ENCODE measurements at places on chromosomes 7 and 10. TPM values are rescaled to one million over a fixed set of nuclear protein-coding genes. Genes with fewer than 3 reads are reported as not detected.

The STOX1 gene
- 13.1 TPM for polyA plus RNA-seq

GRCh38 chr7:158037211-158037610 is 550.4 kb downstream of the PTPRN2 start:
- DNase-seq, result no peak

- no peak for DNase-seq
Measured at GRCh38 chr10:75408911-75409885, 7.6 kb upstream of the ZNF503 start.

The GPR141 gene
- 0.32 TPM for polyA plus RNA-seq

The GIMAP6 gene
- 14.2 TPM for polyA plus RNA-seq

The ALDH18A1 gene
- polyA plus RNA-seq, result 78.1 TPM

The TMUB1 gene
- polyA plus RNA-seq, result 19.2 TPM

DNA sequence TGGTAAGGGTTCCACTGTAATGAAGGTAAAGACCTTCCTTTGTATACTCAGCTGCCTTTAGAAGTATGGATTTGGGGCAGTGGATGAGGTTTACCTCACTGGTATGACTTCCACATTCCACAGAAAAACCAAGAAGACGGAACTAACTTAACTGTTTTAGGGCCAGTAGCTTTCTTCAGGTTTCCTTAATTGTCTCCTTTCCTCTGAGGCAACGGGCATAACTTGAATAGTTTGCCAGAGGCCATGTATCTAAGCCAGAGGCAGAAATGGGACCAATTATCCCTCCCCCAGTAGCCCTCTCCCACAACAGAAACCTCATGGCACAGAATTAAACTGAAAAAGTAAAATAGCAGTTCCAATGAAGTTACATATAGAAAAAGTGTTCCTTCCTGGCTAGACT is 281.7 kb downstream of the PHTF2 start:
- DNase-seq, result no peak

- DNase-seq, result no peak
Measured at GRCh38 chr10:82394987-82395386, 520.0 kb downstream of the NRG3 start.

DNA sequence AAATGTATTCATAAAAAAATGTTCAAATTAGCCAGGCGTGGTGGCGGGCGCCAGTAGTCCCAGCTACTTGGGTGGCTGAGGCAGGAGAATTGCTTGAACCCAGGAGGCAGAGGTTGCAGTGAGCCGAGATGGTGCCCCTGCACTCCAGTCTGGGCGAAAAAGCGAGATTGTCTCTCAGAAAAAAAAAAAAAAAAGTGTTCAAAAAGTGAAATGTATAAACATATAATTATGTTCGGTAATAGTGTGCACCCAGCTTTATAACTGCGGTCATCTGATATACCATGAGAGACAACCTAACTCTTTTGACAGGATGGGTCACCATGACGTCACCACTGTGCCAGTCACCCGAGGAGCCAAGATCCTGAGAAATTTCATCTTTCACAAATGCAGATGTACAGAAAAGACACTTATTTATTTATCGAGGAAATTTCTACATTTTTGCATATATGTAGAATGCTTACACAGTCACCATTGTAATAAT is 594 bp upstream of the RP9 start:
- DNase-seq, result no peak

GRCh38 chr10:45526309-45526905 is 146.2 kb downstream of the ZFAND4 start:
- no peak for DNase-seq

GRCh38 chr7:1060315-1061072 is 16.1 kb downstream of the GPR146 start:
- no peak for DNase-seq

GRCh38 chr10:44300666-44301649 is 83.9 kb downstream of the CXCL12 start:
- DNase-seq, result no peak

The AFAP1L2 gene
- 45.7 TPM for polyA plus RNA-seq

DNA sequence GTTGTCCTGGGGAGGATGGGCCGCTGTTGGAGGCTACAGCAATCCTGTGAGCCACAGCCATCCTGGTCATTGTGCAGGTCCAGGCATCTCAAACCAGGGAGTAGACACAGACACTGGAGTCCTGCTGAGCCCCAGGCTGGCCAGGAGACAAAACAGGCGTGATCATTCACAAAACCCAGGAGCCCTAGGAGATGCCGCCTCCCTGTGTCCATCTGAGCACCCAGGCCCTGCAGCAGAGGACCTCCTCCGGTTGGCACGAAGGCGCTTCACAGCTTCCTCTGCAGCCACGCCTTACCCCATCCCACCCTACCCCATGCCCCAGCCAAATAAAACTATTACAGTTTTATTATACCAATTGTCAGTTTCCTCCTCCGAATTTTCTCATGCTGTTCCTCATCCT is 183.6 kb downstream of the PLXNA4 start:
- no peak for DNase-seq

- no peak for DNase-seq
Measured at GRCh38 chr7:101164071-101164840, 1.1 kb downstream of the VGF start.

- DNase-seq, result no peak
Measured at GRCh38 chr7:92622685-92623084, 32.5 kb upstream of the FAM133B start.

DNA sequence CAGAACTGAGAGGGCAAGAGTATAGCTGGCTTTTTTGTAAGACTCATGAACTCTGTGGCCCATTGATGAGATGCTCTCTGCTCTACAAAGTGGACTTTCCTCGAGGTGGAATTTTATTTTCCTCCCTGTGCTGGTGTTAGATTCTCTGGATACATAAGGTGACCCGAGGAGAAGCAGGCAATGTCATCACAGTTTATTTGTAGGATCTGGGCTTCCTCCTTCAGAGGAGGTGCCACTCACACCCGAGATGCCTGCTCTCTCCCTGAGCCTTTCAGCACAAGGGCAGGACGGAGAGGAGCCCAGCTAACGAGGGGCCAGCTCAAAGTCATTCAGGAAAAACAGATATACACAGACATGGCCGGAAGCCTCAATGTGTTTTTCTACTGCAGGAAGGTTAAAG is 103.0 kb downstream of the KIAA1217 start:
- no peak for DNase-seq

The GNGT1 gene
- polyA plus RNA-seq, result 0.18 TPM

The COL28A1 gene
- polyA plus RNA-seq, result 10.5 TPM

GRCh38 chr10:102406815-102407214 is 11.3 kb downstream of the NFKB2 start:
- DNase-seq, result no peak

DNA sequence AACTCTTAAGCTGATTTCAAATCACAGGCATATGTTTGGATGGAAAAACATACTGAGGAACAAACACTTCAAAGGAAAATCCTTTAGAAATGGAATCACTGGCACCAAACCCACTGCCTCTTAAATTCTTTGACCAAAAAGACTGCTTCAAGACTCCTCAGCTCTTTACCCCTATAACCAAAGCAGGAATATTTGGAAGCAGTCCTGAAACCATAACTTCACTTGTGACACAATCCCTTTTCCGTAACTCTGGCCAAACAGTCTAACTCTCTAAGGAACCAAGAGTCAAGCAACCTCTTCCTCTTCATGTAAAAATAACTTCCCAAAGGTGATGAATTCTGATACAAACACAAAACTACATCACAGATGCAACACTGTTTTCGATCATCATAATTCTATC is 104.3 kb downstream of the MTERF1 start:
- DNase-seq, result no peak

GRCh38 chr7:149126662-149127266 is 640 bp upstream of the ZNF425 start:
- DNase-seq, result no peak

DNA sequence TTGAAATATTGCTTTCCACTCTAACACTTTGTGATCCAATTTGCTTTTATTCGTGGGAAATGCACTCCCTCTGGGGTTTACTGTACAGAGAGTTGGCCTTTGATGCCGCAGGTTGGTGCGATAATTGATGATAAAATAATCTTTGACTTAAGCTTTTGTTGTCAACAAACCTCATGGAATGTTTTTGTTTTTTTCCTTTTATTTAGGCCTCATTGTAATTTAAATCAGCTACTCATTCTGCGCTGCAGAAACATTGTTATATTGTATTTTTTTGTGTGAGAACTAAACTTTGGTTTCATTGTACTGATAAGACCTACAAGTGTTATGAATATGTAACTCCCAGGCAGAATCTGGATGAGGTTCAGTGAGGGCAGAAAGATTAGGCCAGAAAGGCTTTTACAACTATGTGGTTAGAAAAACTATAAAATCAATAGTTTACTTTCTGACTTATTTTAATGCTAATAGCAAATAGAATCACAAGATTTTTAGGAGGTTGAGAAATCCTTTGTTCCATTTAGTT is 76.8 kb upstream of the POM121L12 start:
- no peak for DNase-seq

- no peak for DNase-seq
Measured at GRCh38 chr7:87060288-87060537, 759 bp upstream of the ELAPOR2 start.

The IL6 gene
- polyA plus RNA-seq, result not detected

GRCh38 chr10:112456533-112456932 is 9.5 kb downstream of the VTI1A start:
- no peak for DNase-seq

The MACC1 gene
- polyA plus RNA-seq, result 11.1 TPM

GRCh38 chr7:28037220-28038010 is 143.2 kb downstream of the JAZF1 start:
- no peak for DNase-seq

GRCh38 chr10:78838141-78838657 is 230.6 kb upstream of the ZMIZ1 start:
- no peak for DNase-seq

DNA sequence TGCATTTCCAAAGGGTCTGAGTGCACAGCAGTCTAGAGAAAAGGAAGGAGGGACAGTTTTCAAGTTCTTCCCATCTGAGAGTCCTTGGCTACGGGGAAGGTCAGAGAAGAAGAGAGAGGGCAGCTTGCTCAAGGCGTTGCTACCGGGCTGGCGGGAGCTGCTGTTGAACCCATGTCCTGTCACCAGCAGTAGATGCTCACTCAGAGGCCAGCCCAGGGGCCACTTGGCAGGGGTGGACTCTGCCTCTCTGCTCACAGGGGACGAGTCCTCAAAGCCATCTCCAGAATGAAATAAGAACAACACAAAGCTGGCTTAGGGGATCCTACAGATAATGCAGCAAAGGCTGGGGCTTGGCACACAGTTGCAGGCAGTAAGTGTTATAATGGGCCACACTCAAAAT is 231.5 kb downstream of the TNS3 start:
- no peak for DNase-seq

DNA sequence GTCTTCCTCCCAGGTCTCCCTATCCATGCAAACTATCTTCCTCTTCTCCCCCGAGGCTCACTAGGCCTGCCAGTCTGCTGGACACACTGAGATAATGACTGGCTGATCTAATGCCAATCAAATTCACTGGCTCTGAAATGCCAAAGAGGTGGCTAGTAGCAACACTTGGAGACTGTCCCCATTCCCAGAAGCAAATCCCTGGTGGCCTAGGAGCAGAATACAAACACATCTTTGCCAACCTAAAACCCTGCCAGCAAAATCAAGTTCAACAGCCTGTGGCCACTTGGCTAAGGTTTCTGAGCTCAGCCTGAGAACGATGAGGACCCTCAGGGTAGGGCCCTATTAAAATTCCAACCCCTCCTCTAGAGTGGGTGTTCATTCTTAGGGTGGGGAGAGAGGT is 46.6 kb downstream of the SH3PXD2A start:
- DNase-seq, result no peak

The LRRN3 gene
- 6.8 TPM for polyA plus RNA-seq

GRCh38 chr10:51937308-51938140 is 238.1 kb upstream of the CSTF2T start:
- no peak for DNase-seq

The SNCG gene
- polyA plus RNA-seq, result 29.7 TPM

DNA sequence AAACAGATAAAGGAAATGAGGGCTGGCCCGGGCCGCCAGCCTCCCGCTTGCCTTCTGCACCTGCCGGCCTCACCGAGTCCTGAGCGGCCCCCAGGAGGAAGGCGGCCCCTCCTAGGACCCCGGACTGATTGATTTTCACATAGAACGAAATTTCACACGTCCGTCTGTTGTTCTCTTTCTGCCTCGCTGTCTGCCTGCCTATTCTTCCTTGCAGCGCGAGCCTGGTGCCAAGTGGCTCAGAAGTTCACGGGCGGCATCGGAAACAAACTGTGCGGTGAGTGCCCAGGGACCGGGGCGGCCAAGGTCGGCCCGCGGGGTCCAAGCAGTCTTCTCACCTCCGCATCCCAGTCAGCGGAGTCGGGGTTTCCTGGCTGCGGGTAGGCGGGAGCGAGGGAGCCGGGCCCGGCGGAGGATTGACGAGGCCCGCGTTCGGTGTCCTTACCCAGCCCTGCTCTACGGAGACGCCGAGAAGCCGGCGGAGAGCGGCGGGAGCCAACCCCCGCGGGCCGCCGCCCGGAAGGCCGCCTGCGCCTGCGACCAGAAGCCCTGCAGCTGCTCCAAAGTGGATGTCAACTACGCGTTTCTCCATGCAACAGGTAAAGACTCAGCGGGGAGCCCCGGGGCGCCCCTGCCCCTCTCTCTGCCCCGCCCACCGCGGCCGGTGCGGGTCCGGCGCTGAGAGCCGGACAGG is 967 bp downstream of the GAD2 start:
- no peak for DNase-seq

DNA sequence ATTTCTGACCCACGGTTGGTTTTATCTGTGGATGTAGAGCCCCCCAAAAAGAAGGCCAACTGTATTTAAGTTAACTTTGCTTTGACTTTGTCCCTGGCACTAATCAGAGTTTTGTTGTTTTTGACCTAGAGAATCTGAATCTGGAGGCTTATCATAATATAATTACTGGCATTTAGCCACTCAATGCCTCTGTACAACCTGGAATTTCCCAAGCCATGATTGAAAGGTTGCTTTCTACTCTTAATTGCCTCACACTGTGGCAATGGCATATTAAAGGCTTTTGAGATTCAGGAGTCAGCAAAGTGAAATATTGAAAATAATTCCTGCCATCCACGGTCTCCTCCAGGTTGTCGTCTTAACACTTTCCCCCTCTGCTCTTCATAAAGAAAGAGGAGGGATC is 205.2 kb upstream of the GHITM start:
- no peak for DNase-seq

DNA sequence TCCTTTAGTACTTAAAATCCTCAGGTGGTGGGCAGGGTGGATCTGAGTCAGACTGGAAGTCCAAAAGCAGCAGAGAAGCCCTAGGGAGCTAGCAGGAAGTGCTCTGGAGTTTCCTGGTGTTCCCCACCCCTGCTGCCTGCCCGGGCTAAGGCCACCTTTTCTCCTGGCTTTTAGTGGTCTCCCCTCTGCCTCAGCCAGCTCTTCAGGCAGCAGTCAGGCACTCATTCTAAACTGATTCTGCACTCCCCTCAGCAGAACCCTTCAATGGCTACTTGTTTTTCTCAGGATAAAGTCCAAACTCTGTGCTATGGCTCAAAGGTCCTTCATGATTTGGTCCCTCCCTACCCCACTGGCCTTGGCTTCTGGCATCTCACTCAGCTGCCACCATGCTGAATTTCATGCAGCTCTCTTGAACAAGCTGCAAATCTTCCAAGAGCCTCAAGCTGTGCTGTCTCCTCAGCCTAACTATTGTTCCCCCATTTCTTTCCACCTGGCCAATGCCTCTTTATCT is 28.9 kb upstream of the DNMBP start:
- no peak for DNase-seq
